ENCODE measurements at places on chromosomes 7 and 10.

DNA sequence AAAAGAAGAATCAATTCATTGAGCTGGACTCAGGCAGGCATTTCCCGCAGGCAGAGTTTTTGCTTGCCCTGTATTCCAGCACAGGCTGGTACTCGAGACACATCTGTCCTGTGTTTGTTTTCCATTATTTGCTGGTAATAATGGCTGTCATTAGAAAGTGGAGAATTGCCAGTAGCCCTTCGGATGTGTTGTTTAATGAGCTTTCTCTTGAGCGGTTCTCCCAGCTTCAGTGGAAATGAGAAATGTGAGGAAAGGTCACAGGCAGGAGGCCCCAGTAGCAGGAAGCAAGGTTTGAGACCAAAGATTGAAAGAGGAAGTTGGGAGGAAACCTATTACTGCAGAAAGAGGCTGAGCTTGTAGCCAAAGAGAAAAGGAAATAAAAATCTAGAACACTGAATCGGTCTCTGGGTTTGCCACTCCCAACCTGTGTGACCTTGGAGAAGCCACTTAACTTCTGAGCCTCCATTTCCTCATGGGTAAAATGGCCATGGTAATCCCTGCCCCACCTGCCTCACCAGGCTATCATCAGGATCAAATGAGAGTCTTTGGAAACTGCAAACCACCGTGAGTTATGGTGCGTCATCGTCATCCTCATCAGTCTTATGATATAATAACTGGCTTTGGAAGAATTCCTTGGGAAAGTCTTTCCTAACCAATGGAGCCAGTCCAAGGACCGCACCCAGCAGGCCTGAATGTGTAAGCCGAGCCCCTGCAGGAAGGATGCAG lies 67.7 kb downstream of the TACR2 start:
- DNase-seq: no peak

DNA sequence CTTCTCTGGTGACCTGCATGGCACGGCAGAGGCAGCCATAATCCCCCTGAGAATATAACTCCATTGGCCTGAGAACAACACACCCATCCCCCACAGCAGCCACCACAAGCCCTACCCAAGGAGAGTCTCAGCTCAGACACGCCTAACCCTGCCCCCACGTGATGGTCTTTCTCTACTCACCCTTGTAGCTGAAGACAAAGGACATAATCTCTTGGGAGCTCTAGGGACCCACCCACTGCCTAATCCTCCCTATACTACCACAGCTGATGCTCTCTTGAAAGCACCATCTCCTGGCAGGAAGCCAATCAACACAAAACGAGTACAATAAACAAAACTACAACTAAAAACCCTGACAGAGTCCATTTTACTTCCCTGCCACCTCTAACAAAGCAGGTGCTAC lies 30.7 kb upstream of the HPSE2 start:
- DNase-seq: no peak

DNA sequence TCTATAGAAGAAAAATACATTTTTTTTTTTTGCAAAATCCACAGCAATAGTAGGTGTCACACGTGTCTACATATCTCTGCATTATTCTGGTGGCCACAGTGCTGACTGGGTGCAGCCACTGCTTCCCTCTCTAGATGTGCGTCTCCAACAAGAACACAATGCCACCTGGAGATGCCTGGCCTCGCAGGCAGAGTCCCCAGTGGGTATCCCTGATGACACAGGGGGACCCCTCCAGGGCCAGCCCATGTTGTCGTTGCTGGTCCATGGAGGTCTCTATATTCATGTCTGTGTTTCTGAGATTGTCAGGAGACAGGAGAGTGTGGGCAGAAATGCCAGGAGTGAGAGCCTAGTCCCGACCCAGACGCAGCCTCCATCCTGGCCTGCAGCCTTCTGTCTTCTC lies 345.9 kb upstream of the SHH start:
- no peak for DNase-seq

GRCh38 chr10:95536017-95536416 lies 25.2 kb downstream of the SORBS1 start:
- no peak for DNase-seq

DNA sequence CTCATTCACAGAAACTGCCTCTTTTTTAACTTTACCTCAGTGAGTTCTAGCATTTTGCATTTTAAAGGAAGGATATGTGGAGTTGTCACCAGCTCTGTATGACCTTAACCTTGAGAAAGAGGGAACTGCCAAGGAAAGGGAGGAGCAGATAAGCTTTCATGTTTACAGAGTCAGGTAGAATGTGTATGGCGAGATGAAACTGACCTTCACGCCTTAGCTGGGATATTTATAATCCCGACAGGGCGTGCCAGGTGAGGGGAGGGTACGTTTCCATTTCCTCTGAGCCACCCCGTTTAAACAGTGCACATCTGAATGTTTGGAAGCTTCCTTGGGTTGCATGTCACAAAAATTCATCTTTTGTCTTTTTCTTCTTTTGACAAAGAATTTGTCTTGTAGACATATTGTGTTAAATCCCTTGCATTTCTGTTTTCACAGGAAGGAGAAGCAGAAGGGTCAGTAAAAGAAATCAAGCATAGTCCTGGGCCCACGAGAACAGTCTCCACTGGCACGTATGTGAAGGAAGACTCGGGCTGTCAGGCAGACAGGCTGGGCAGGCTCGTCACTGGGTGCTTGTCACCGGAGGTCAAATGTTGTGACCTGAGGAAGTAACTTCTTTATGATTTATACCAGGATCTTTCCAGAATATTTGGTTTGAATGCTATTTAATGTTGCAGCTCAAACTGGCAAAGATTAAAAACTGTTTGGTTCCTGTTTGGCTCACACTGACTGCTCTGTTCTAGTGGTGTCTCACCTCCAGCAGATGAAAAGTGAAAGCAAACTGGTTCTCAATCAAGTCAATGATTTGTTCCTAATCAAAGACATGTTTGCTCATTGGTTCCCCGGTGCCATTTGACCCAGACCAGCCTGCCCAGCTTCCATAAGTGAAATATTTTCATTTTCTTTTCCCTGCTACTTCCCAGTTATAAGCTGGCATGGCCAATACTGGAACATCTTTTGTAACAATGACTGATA lies 16.2 kb downstream of the OPTN start:
- DNase-seq: no peak

GRCh38 chr10:36089790-36090440 lies 447.8 kb upstream of the FZD8 start:
- DNase-seq: no peak

- no peak for DNase-seq
These were observed 79.7 kb upstream of the ITGB1 start for GRCh38 chr10:33037726-33038125.

GRCh38 chr10:117137031-117137910 lies 799 bp downstream of the VAX1 start:
- no peak for DNase-seq

GRCh38 chr10:91007655-91008054 lies 86.8 kb upstream of the ANKRD1 start:
- no peak for DNase-seq

GRCh38 chr10:75754096-75754831 lies 322.8 kb downstream of the LRMDA start:
- DNase-seq: no peak

DNA sequence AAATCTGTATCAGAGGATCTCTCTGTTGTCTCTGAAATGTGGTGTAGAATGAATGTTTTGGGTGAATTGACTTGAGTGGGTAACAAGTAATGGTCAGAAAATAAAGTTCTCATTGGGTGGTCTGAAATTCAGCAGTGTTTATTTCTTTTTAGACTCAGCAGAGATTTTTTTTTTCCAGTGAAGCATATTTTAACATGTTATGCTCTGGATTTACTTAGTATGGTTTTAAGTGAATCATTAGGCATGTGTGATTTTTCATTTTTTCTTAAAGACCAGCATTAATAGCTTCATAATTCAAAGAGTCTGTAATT lies 63.5 kb downstream of the REEP3 start:
- DNase-seq: no peak

- no peak for DNase-seq
These were observed 221.6 kb upstream of the SEMA3E start for GRCh38 chr7:83870515-83870914.

GRCh38 chr7:7805511-7806153 lies 87.2 kb upstream of the RPA3 start:
- DNase-seq: no peak

- no peak for DNase-seq
These were observed 22.7 kb upstream of the TM9SF3 start for GRCh38 chr10:96609510-96609909.

DNA sequence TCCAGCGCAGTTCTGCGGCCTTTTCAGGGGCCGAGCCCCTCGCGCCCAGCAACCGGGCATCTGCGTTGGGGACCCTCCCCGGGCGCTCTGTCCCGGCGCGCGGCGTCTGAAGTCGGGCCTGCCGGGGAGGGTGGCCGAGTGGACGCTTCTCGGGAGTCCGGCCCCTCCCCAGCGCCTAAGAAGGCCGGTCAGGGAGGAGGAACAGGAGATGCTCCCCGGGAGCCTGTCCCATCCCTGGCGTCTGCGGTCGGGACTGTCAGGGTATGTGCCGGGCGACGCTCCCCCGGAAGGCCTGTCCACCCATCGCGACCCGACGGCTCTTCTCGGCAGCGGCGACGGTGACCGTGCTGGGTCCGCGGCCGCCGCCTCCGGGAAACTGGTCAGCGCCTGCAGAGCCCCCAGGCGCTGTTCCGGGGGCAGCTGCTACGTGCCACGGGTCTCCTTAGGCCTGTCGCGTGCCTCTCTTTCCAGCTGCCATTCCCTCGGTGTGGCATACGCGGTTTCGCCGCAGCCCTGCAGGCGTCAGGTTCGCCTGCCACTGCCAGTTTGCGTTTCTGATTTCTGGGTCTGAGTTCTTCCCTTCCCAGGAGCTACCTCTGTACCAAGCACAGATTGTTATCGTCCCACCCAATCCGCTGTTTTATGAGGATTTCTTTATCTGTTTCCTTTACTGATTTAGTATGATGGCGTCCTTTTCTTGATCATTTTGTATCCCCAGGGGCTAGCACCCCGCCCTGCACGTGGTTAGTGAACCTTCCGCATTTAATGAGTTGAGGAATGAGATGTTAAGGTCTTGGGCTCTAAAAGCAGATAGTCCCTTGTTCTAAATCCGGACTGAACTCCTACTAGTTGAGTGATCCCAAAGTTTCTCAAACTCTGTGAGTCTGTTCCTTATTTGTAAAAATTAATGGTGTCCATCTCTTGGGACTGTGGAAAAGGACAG lies 782 bp downstream of the IFIT5 start:
- peak; percentile 25 for DNase-seq
